ENCODE measurements at places on chromosomes 13 and 19.
A peak's percentile ranks its signal among the peaks of the same experiment; 100 is the strongest.

DNA sequence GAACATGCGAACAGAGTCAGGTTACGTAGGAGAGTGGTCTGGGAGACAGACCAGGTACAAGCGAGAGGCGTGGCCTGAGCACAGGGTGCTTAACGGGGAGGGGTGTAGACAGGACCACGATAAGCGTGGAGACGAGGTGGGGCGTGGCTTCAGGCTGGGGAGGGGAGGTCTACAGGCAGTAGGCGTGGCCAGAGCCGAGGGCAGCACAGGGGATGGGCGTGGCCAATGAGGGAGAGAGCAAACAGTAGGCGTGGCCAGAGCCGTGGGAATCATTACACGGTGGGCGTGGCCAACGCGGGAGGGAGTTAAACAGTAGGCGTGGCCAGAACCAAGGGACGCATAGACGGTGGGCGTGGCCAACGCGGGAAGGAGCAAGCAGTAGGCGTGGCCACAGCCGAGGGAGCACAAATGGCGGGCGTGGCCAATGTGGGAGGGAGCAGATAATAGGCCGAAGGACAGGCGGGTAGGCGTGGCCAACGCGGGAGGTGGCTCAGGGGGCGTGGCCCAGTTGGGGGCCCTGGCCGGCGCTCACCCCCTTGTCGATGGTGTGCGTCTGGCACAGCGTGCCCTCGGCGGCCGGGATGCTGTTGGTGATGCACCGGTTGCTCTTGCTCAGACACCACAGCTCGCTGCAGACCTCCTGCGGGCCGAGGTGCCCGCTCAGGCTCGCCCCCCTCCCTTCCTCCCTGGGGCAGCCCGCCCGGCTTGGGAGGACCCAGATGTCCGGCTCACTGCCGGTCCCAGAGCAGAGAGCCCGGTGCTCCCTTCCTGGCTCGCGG lies 15.2 kb upstream of the MYO1F start:
- DNase-seq: peak; percentile 96

GRCh38 chr13:85347251-85347650 lies 452.0 kb downstream of the SLITRK6 start:
- no peak for DNase-seq

- DNase-seq: no peak
Measured at GRCh38 chr19:39582891-39583625, 19.3 kb upstream of the LGALS13 start.

DNA sequence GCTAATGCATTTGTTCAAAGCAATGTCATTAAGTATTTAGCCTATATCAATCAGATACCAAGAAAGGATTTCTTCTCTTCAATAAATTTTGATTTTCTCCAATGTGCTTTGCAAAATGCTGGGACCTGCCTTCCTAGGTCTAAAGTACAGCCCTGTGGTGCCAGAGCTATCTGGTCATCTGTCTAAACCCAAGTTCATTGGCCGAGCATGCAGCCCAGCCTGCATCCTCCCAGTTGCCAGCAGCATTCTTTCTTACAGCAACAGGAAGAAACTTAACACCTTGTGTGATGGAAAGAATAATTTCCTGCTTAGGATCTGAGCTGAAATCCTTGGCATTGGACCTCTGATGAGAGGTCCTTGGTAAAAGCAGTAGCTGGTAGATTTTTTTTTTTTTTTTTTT lies 310.0 kb downstream of the RBM26 start:
- DNase-seq: no peak

- peak; percentile 92 for DNase-seq
Measured at GRCh38 chr19:21851596-21852345, 15.8 kb upstream of the ZNF43 start.

GRCh38 chr19:17021328-17021727 lies 5.3 kb downstream of the CPAMD8 start:
- peak; percentile 17 for DNase-seq

DNA sequence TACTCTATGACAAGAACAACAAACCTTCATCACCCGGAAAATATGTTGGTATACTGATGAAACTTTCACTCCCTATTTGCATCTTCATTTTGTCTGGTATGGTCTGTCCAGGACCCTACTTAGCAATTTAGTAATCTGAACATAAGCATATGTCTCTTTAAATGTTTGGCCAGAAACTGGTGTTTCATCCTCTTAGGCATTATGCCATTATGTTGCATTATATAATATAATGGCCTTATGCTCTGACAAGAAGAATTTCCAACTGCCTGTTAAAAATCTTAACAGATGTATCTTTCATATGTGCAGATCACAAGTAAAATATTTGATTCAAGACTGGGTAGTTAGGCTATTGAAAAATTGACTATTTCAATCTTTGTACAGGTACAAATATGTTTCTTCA lies 610.6 kb upstream of the PRR20A start:
- no peak for DNase-seq

GRCh38 chr19:8097198-8097597 lies 44.6 kb downstream of the CCL25 start:
- DNase-seq: no peak

DNA sequence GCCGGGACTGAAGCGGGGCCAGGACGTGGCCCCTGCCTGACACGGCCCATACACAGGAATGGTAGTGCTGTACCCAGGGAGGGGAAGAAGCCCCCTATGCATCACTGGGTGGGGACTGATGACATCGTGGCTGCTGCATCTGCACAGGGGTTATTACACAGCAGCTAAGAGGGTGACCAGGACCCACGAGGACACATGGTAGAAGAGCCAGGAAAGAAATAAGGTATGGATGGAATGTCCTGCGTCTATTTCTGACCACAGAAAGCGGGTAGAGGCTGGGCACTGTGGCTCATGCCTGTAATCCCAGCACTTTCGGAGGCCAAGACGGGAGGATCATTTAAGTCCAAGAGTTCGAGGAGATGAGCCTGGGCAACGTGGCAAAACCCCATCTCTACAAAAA lies 24.1 kb downstream of the DCAF15 start:
- DNase-seq: no peak

- DNase-seq: no peak
Measured at GRCh38 chr19:3360421-3361383, 5.7 kb upstream of the NFIC start.

DNA sequence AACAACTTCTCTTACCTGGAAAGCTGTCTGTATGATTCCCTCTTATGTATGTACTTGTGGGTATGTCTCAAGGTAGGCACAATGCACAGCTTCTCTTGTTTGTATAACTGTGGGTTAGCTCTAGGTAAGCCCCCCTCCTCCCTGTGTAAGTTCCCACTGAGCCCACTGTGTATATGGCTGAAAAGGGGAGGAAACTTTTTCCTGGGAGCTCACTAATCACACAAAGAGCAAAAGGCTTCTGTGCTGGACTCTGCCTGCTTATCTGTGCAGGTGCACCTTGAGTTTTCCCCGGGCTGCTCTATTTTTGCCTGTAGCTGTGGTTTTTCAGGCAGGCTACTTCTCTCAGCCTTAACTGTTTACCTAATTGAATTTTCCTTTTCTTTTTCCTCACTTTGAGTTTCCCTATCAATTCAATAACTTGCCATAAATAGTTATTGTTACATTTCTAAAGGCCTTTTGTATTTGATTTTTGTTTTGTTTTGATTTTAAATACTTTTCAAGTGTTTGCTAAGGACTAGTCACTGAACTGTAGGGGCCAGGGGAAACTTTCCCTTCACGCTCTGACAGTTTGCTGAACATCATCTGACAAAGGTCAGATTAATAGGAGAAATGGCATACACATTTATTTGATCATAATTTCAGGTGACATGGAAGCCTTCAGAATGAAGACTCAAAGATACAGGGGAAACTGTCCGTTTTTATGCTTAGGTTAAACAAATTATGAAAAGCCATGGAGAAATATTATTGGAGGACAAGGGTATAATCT lies 423.5 kb upstream of the ATXN8OS start:
- no peak for DNase-seq

DNA sequence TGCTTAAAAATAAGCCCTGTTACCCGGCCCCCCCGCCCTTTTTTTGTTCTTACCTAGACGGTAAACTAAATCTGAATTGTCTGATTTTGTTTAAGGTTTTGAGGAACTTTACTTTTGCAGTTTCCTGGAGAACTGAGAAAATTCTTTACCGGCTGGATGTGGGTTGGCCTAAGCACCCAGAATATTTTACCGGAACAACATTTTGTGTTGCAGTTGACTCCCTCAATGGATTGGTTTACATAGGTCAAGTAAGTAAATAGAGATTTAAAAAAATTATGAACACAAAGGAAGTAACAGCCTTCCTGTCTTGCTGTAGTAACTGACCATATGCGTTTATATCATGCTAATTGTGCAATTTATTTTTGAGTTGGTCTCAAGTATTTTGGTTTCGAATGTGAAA lies 785 bp downstream of the NHLRC3 start:
- no peak for DNase-seq

DNA sequence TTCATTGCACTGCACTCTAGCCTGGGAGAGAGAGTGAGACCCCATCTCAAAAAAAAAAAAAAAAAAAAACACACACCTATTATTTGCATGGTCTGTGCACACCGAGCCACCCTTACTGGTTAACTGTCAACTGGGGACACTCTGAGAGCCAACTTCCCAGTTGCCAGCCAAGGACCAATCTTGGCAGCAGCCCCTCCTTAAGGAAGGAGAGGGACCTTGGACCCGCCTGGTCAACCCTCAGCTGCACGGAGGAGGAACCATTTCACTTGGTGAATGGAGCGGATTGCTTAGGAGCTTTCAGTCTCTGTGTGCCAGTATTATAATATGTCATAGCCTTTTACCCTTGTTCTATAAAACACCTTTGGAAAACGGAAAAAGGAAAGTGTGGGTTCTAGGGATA lies 24.9 kb downstream of the MICOS13 start:
- DNase-seq: no peak

DNA sequence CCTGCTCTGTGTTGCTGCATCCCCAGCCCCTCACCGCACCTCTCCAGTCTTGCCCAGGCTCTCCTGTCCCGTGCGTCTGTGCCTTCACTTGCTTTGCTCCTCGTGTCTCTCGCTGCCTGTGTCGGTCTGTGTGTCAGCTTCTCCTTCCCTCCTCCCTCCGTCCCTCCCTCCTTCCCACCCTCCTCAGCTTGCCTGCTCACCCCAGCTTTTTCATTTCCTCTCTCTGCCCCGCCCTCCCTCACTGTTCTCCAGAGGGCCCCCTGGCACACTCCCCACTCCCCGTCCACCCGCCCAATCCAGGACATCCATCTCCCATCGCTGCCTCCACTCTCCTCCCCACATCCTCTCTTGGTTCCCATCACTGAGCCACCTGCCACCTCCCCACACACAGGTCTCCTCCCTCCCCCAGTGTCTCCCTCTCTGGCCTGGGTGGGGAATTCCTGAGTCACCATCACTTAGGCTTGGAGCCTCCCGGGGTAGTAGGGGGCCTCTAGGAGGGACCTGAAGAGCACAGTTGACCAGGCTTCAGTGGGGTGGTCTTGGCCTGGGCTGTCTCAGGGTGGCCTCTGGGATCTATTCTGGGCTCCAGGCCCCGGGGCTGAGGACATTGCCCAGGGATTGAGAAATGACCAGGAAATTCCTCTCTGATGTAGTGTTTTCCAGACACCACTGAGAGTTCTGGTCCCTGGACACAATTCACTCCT lies at the start of gene PTGIR:
Gene PTGIR, minus strand, starts transcription at position 132 of the 704 bp plus-strand sequence. CDS start 864 bp downstream, outside the sequence.
- DNase-seq: peak; percentile 92

- DNase-seq: no peak
Measured at GRCh38 chr19:45418802-45419201, 4.9 kb downstream of the ERCC1 start.

DNA sequence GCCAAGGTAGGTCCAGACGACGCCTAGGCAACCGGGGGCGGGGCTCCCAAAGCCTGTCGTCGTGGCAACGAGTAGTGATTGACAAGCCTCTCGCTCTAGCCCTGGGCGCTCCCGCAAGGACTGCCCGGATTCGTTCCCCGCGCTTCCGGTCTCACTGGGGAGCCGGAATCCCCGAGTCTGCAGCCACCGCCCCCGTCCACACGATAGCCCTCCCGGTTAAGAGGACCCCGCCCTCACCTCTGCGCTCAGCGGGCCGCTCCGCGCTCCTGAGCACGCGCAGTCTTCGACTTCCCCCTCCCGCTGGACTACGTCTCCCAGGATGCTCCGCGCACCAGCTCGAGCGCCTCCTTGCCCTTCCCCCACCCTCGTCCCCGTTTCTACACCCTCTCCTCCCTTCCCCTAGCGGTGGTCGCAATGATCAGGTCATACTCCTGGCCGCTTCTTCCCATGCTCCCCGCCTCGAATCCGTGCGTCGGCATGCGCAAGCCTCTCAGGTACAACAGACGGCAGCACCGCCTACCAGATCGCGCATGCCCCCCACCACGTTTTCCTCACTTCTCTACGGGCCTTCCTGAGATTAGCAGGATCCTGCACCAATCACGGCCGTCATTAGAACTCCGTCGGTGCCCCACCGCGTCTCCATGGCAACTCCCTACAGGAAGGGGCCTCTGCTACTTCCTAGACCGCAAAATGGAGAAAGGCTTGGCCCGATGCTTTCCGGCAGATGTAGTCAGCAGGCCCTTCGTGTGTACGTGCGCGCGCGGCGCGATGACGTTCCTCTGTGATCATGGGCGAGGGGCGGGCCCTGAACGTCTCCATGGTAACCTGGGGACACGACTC lies at the start of gene MZF1:
Gene MZF1, minus strand, starts transcription at position 518 of the 840 bp plus-strand sequence. CDS start 1,946 bp downstream, outside the sequence.
- peak; percentile 100 for DNase-seq

DNA sequence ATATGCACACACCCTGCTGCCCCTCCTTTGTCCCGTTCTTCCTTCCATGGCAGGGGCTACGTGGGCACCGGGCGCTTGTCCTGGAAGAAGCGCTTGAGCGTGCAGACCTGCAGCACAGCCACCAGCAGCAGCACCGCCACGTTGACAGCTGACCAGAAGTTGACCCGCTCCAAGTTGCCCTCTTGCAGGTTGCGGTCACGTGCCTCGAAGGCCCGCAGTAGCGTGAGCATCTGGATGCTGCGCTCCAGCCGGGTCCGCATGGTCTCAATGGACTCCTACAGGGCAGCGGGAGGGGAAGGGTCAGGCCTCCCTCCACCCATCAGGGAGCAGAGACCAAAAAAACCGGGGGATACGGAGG lies 3.1 kb downstream of the TMED1 start:
- no peak for DNase-seq
